ENCODE measurements at places on chromosomes 6 and 20.

DNA sequence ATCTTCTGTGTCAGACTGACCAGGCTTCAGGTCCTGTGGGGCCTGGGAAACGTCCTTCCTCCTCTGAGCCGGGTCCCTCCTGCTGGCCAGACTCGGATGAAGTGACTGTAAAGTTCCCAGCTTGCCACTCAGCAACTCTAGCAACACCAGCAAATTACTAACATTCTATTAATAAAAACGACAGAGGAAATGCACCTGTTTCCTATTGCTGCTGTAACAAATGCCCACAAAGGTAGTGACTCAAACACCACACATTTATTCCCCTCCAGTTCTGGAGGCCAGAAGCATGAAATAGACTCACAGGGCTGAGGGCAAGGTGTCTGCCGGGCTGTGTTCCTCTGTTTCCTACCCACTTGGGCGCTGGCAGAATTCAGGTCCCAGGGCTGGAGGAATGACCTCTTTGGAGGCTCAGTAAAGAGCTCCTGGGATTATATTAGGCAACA is 48.8 kb downstream of the CTCFL start:
- no peak for DNase-seq

DNA sequence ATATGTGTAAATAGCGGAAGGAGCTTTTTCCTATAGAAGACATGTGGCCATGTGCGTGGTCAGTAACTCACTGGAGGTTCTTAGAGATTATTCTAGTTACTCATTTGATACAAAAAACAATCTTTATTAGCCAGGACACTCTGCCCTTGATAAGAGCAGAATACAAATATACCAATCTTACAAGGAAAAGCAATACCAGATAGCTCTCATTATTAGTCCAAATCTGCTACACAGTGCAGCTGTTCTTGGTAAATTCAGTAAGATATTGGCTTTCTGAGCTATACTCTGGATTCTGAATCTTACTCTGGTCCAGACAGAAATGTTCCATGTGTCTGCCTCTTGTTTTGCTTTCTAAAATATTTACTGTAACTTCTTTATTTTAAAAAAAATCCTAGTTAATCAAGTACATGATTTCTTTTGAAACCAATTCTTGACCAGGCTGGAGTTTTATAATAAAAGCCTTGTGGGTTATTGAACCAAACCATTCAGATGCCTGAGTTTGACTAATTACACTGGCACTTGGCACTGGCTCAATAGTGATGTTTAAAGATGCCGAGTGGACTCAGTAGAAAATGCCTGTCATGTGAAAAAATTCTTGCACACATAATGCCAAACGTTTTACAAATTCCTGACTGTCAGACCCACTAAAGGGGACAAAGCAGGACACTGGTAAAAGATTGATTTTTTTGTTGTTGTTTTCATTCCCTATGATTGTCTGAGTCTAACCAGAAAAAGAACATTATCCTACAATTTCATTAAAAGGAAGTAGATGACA is 242.8 kb upstream of the TCF21 start:
- peak; percentile 63 for DNase-seq

- no peak for DNase-seq
Observed at GRCh38 chr6:113627480-113627879, 229.7 kb upstream of the MARCKS start.

DNA sequence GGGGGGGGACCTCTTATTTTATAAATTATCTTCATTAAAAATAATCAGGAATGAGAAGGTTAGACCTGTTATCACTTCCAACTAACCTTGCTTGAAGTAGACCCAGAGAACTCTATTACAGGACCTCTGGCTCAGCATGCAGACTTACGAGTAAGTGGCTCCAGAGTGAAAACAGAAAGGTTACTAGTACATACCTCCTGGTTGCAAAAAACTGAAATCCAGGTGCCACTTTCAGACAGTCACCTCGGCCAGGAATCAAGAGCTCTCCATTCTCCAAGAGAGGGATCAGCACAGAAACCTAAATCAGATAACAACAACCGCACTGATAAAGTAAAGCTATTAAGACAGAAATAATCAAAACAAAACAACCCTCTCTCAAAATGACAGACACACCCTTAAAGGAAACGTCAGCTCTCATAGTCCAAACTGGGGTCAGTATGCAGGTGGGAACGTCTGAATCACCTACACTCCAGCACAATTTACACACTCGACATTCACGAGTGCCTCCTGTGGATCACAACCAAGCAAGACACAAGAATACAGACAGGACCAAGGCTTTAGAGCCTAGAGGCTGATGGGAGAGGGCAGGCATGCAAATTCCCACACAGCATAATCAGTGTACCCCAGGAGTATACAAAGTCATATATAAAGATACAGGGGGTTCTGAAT is 31.8 kb downstream of the MDN1 start:
- no peak for DNase-seq

DNA sequence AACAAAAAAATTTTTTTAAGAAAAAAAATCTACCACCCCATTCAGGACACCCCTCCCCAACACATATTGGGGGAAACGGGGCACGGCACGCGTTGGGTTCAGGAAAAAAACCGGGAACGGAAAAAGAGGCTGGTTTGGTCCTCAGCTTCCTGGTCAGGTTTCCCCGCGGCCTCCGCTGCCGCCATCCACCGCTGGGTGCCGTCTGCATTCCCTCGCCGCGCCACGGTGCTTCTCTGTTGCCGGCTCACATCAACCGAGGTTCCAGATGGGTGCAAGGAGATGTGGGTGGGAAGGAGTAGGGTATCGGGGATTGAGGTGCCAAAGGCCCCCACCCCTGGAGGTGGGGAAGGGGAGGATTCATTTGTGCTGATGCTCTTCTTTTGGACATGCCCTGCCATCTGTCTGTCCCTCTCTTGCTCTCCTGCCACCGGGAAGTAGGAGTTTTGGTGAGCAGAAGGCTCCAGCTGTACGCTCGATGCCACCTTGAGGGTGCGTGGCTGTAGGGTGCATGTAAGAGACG is 5.8 kb downstream of the MCCD1 start:
- no peak for DNase-seq

DNA sequence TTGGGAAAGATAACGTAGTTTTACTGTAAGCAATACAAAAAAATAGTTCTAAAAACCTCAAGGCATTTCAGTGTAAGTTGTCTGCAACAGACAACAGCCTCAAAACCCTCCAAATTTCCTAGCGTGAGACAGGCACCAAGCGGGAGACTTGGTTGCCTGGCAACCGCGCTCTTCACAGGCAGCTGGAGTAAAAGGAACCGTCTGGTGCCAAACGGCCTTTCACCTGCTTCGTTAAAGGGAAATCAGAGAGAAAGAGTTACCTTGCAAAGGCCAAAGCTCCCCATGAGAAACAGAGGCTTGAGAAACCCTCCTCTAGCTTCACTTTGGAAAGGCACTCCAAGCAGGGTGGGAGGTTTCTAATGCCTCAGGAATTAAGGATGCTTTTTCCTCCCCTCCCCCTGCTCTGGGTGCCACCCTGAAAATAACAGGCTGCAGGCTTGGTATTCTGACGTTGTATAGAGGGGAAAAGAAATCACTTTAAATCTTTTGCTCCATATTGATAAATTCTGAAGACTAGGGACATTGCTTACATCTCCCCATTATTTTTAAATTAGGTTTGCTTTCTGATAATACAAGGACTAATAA is 129.7 kb upstream of the UFL1 start:
- peak; percentile 36 for DNase-seq

DNA sequence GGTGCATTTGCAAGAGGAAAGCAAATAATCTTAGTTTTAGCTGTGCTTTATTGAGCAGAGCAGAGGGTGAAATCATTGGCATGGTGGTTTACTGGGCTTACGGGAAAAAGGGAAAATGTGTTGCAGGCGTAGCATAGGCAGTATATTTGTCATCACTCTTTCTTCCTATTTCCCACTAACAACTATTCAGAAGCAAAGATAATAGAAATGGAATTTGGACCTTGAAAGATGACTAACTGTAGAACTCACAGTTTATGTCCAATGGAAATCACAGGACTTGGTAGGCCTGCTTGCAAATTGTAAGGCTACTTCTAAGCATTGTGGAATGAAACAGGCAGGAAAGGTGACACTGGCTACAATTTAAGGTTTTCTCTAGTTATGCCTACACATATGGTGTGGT is 611.9 kb upstream of the MAN1A1 start:
- DNase-seq: no peak

DNA sequence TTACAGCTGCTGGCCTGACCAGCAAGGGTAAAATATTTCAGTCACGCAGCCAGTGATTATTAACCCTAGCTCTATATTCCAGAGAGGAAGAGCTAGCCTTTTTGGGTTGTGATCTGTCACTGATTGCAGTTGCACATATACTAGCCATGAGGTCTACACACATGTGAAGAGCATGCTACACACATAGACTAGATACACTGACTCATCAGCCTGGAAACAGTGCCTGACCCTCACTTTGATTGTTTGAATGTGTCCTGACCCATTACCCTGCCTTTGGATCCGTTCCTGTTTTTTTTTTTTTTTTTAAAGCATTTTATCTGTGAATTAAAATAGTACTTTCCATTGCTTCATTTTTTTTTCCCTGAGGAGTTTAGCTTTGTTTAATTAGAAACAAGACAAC is 50.8 kb downstream of the ESR1 start:
- no peak for DNase-seq

DNA sequence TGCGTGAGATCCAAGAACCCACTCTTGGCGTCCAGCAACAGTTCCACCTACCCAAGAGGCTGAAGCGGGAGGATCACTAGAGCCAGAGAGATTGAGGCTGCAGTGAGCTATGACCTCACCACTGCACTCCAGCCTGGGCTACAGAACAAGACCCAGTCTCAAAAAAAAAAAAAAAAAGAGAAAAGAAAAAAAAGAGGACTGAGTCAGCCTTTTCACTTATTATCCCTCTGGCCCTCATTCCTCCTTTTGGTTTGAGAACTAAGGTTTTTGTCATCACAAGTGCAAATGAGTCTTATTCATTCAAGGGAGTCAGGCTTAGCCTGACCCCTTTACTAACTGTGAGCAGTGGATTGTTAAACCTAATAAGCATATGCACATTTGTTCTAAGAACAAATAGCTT is 37.9 kb upstream of the JARID2 start:
- DNase-seq: no peak

- peak; percentile 21 for DNase-seq
Observed at GRCh38 chr6:30238178-30238795, 25.1 kb upstream of the TRIM26 start.

DNA sequence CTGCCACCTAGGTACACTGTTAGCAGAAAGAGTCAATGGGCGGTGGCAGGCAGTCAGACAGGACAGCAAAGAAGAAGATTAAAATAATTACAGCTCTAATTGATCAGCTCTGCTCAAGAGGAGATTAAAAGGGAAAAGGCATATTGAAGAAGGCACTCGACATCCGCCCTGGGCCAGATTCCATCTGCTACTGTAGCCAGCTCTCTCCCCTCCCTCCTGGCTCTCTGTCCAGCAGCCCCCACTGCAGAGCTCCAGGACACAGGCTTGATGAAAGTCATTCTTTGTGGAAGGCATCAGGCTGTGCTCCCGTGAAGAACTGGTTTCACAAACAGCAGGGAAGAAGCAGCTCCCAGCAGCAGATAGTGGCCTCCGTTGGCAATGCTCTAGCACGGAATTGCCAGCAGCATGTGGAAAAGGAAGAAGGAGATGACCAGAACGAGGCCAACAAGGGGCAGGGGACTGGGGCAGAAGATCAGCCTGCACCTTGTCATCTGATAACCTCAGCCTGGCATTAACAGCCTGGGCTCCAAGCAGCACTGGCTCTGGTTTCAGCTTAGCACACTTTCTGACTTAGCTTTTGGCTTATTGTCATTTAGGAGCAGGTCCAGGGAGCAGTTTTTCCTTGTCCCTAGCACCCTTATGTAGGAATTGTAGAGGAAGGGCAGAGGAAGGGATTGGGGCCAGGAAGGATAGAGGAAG is 465.9 kb downstream of the KIF16B start:
- no peak for DNase-seq

GRCh38 chr6:95203153-95203754 is 374.1 kb upstream of the MANEA start:
- DNase-seq: peak; percentile 50

DNA sequence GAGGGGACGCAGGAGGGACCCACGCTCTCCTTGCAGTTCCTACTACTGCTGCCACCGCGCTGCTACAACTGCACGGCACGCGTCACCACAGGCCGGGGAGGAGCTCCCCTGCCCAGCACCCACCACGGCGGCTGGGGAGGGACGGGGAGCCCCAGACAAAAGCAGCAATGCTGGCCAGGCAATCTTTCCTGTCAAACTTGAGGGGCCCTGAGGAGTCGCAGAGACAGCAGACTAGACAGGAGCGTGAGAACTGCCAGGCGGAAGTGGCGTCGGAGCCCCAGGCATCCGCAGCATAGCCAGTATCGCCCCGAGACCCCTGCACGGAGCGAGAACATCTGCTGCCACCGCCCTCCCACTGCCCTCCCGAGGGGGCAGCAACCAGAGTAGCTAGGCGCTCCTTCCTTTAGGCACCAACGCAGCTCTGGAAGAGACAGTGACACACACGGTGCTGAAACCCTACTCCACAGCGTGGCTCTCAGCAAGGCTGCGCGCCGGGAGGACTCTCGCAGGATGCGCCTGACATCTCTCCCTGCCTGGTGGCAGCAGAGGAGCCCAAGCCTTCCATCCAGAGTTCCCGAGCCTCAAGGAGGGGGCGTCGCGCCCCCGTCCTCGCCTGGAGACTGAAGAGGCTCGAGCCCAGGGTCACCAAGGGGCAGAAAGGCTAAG is 2.2 kb downstream of the TAF4 start:
- DNase-seq: no peak

GRCh38 chr6:159808647-159809046 is 8.6 kb downstream of the PNLDC1 start:
- no peak for DNase-seq

DNA sequence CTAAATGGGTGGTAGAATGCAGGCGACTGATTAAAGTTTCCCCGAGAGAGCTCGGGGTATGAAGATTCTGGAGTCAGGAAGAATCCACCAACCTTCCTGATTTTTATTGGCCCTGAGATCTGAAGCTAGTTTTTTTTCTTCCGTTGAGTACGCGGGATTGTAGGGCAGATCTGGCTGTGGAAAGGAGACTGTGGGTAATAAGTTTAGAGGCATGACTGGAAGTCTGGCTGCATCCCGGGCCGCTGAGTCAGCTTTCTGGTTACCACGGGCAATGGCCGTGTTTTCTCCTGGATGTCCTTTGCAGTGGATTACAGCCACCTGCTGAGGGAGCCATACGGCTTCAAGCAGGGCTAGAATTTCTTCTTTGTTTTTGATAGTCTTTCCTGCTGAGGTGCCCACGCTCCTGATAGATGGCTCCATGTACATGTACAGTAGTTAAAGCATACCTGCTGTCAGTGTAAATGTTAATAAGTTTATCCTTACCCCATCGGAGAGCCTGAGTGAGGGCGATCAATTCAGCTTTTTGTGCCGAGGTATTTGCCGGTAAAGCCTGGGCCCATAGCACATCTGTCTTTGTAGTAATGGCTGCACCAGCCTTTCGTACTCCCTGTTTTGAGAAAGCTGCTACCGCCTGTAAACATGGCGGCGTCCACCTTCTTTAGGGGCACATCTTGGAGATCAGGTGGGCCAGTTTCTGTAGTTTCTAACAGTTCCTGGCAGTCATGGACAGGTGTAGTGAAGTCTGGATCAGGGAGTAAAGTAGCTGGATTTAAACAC is 154.0 kb downstream of the TRIM27 start:
- peak; percentile 76 for DNase-seq

GRCh38 chr20:53950031-53950430 is 120.4 kb downstream of the BCAS1 start:
- DNase-seq: no peak

GRCh38 chr20:11483697-11484096 is 434.0 kb upstream of the BTBD3 start:
- DNase-seq: no peak

- no peak for DNase-seq
Observed at GRCh38 chr6:28224131-28225055, 682 bp upstream of the ZSCAN9 start.

- DNase-seq: no peak
Observed at GRCh38 chr6:95546148-95546547, 31.2 kb upstream of the MANEA start.

Measured in ACHN (cell line).